ENCODE measurements at places on chromosomes 3 and 15.
A peak's percentile ranks its signal among the peaks of the same experiment; 100 is the strongest.

DNA sequence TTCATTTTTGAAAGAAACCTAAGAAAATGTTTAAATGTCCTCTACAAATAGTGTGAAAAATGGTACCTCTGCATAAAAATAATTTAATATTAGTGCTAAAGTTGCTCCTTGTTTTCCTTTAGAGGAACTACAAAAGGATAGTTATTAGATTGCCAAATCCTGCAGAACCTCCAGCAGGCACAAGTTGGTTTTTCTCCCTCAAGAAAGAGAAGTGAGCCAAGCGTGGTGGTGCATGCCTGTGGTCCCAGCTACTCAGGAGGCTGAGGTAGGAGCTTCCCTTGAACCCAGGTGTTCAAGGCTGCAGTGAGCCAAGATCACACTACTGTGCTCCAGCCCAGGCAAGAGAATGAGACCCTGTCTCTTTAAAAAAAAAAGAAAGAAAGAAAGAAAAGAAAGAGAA lies 85.1 kb upstream of the TSEN2 start:
- H3K27me3 ChIP-seq = no peaks in the 10 kb centered on the region
- no peak overlapping the region for H3K27ac ChIP-seq
- H3K36me3 ChIP-seq = no peaks in the 10 kb centered on the region
- DNase-seq = no peak
- peaks cover 6% of the 10 kb centered on the region for H3K4me1 ChIP-seq
- H3K4me3 ChIP-seq = no peak overlapping the region

DNA sequence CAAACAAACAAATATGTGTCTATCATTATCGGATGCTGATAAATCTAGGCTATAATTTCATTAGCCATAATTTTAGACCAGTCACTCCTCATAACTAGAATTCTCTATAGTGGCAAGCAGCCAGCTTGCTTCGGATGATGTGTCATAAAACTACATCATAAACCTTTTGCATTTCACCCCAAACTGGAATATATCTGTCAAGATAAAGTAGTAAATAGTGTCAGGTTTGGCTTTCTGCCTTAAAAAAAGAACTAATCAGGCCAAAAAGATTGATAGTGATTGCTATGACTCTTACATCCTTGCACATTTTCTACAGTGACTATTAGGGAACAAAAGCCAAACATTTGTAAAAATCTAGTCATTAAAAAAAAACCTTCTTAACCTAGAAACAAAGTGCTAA lies 51.0 kb downstream of the DPPA2 start:
- no peaks in the 10 kb centered on the region for H3K36me3 ChIP-seq
- H3K27ac ChIP-seq = no peak overlapping the region
- no peak overlapping the region for H3K4me3 ChIP-seq
- no peak for DNase-seq
- H3K4me1 ChIP-seq = no peaks in the 10 kb centered on the region

DNA sequence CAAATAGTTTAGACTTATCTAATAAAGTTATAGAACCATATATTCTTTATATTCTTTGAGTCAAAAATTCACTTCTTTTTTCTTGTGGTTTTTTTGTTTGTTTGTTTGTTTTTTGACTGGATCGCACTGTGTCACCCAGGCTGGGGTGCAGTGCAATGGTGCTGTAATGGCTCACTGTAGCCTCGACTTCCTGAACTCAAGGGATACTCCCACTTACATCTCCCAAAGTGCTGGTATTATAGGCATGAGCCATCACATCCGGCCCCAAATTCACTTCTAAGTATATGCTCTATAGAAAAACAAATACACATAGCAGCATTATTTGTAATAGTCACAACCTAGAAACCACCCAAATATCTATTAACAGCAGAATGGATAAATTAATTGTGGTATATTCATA lies 13.7 kb upstream of the SLTM start:
- H3K4me3 ChIP-seq = no peak overlapping the region
- H3K27ac ChIP-seq = no peak overlapping the region
- no peaks in the 10 kb centered on the region for H3K36me3 ChIP-seq
- no peaks in the 10 kb centered on the region for H3K27me3 ChIP-seq
- no peak for DNase-seq

- H3K4me1 ChIP-seq = no peaks in the 10 kb centered on the region
- no peaks in the 10 kb centered on the region for H3K36me3 ChIP-seq
- H3K27me3 ChIP-seq = no peaks in the 10 kb centered on the region
- H3K4me3 ChIP-seq = no peak overlapping the region
- H3K27ac ChIP-seq = no peak overlapping the region
- DNase-seq = no peak
Observed at GRCh38 chr3:104856741-104857140, 510.0 kb upstream of the ALCAM start.

DNA sequence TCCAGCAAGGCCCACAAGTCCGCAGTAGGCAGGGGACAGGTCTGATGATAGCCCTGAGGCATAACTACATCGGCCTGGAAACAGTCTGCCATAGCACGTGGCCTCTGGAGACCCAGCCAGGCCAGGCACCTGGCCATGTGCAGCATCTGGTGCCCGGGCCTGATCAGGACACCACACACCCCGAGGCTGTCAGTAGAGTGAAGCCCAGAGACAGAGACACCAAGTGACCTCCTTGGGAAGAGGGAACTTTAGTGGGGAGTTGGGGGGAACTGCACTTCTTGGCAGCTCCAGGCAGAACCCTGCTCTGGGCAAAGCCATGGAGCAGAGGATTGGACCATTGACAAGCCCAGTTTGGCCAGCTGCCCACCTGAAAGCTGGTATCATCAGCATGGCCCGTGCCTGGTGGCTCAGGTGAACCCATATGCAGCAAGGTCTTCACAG lies 1.2 kb downstream of the SHISA5 start:
- H3K27ac ChIP-seq = peak overlapping the region; percentile 68
- H3K4me1 ChIP-seq = peaks cover 12% of the 10 kb centered on the region
- peaks cover 6% of the 10 kb centered on the region for H3K36me3 ChIP-seq
- no peaks in the 10 kb centered on the region for H3K27me3 ChIP-seq
- no peak overlapping the region for H3K4me3 ChIP-seq

GRCh38 chr3:8365541-8365940 lies 136.1 kb upstream of the LMCD1 start:
- H3K4me1 ChIP-seq = no peaks in the 10 kb centered on the region
- H3K4me3 ChIP-seq = no peak overlapping the region
- no peak for DNase-seq
- peaks cover 2% of the 10 kb centered on the region for H3K27me3 ChIP-seq
- H3K27ac ChIP-seq = no peak overlapping the region

- DNase-seq = no peak
- peaks cover 14% of the 10 kb centered on the region for H3K4me1 ChIP-seq
- no peak overlapping the region for H3K4me3 ChIP-seq
- H3K27ac ChIP-seq = peak overlapping the region; percentile 35
- no peaks in the 10 kb centered on the region for H3K36me3 ChIP-seq
Observed at GRCh38 chr15:48627260-48627940, 18.1 kb downstream of the FBN1 start.

DNA sequence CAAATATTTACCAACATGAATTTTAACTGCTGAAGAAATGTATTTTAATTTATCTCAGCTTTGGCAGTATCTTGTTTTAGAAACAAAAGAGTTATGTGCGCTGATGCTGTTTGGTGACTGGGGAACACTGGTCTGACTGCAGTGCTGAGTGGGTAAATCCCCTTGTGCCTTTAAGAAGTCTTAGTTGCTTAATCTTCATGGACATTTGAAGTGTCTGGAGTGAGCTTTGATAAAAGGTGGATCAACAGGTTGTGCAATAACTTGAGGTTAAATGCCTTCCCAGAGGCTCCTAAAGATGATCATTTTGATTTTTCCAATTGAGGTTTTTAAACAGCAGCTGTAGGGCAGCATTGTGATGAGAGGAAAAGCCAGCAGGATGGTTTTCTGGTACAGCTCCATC lies 68.7 kb downstream of the TP63 start:
- H3K4me3 ChIP-seq = no peak overlapping the region
- no peak overlapping the region for H3K27ac ChIP-seq
- H3K36me3 ChIP-seq = no peaks in the 10 kb centered on the region

- H3K27me3 ChIP-seq = peaks cover 4% of the 10 kb centered on the region
- no peak overlapping the region for H3K27ac ChIP-seq
- no peak overlapping the region for H3K4me3 ChIP-seq
- peak; percentile 40 for DNase-seq
- H3K36me3 ChIP-seq = no peaks in the 10 kb centered on the region
Observed at GRCh38 chr15:73333001-73333400, 35.8 kb downstream of the HCN4 start.

DNA sequence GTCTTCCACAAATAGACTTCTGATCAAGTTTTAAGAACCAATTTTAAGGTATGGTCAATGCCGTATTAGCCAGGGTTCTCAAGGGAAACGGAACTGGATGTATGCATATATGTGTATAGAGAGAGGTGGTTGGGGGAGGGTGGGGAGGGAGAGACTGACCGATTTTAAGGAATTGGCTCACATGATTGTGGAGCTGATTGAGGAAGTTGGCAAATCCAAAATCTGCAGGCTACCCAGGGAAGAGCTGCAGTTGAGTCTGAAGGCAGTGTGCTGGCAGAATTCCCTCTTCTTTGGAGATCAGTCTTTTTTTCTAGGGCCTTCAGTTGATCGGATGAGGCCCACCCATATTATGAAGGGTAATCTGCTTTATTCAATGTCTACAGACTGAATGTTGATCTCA lies 40.8 kb upstream of the SPRED1 start:
- H3K27me3 ChIP-seq = no peaks in the 10 kb centered on the region
- no peak for DNase-seq
- no peaks in the 10 kb centered on the region for H3K36me3 ChIP-seq
- no peak overlapping the region for H3K4me3 ChIP-seq
- peaks cover 23% of the 10 kb centered on the region for H3K4me1 ChIP-seq

DNA sequence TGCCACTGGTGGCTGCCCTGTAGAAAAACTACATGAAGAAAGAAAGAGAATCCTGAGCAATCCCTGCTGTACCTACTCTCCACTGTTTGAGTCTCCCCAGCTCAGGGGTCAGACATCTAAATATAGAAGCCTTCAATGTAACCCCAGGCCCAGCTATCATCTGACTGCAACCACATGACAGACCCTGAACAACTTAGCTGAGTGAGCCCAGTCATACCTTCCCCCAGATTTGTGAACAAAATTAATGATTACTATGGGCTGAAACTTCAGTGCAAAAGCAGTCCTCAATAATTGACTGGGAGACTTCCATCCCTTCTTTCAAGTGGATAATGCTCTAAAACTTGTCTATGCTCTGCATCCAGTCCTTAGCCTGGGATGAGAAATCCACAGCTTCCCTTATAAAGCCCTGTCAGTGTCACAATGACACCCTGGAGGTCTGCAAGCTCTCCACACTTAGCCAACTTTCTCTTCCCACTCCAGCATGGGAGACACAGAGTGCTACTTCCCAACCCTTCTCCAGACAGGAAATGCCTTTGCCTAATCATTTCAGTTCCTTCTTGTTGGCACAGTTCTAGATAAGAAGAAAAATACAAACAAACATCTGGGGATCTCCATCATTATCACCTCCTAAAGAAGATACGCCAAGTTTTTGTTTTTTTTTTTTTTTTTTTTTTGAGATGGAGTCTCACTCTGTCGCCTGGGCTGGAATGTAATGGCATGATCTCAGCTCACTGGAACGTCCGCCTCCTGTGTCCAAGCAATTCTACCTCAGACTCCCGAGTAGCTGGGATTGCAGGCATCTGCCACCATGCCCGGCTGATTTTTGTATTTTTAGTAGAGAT lies 198.5 kb upstream of the GADL1 start:
- no peaks in the 10 kb centered on the region for H3K36me3 ChIP-seq
- no peak overlapping the region for H3K4me3 ChIP-seq
- no peaks in the 10 kb centered on the region for H3K27me3 ChIP-seq
- no peak for DNase-seq

DNA sequence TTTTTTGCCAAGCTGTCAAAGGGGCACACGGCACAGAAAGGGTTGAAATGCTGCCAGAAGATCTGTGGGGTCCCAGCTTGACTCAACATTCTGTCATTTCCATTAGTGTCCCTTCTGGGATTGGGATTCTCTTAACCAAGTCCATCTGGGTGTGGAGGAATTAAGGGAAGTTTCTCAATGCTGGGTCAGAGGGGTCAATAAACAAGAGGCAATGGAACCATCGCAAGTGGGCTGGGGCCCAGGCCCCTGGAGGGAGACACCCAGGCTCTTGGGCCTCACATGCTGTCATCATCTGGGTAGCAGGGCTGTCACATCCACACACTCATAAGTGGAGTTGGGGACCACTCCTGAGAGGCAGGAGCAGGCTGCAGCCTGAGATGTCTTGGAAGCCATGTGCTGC lies 8.1 kb upstream of the APOD start:
- no peaks in the 10 kb centered on the region for H3K4me1 ChIP-seq
- H3K36me3 ChIP-seq = no peaks in the 10 kb centered on the region
- no peak for DNase-seq
- H3K27me3 ChIP-seq = no peaks in the 10 kb centered on the region
- no peak overlapping the region for H3K27ac ChIP-seq

GRCh38 chr3:8775181-8775580 lies 5.8 kb upstream of the OXTR start:
- H3K27me3 ChIP-seq = no peaks in the 10 kb centered on the region
- no peaks in the 10 kb centered on the region for H3K4me1 ChIP-seq
- DNase-seq = no peak
- no peak overlapping the region for H3K4me3 ChIP-seq
- no peak overlapping the region for H3K27ac ChIP-seq

- H3K27me3 ChIP-seq = no peaks in the 10 kb centered on the region
- no peak overlapping the region for H3K4me3 ChIP-seq
- H3K36me3 ChIP-seq = no peaks in the 10 kb centered on the region
- no peaks in the 10 kb centered on the region for H3K4me1 ChIP-seq
- no peak overlapping the region for H3K27ac ChIP-seq
Observed at GRCh38 chr15:65211482-65211982, 259 bp upstream of the CILP start.

GRCh38 chr3:3806092-3806491 lies 6.9 kb downstream of the LRRN1 start:
- no peak overlapping the region for H3K4me3 ChIP-seq
- H3K4me1 ChIP-seq = no peaks in the 10 kb centered on the region
- peaks cover 16% of the 10 kb centered on the region for H3K27me3 ChIP-seq
- no peak for DNase-seq
- H3K36me3 ChIP-seq = no peaks in the 10 kb centered on the region
- no peak overlapping the region for H3K27ac ChIP-seq

GRCh38 chr3:78277801-78278200 lies 1237.9 kb downstream of the ROBO2 start:
- H3K27ac ChIP-seq = no peak overlapping the region
- no peaks in the 10 kb centered on the region for H3K36me3 ChIP-seq
- no peak for DNase-seq
- H3K4me1 ChIP-seq = no peaks in the 10 kb centered on the region
- no peak overlapping the region for H3K4me3 ChIP-seq
- H3K27me3 ChIP-seq = no peaks in the 10 kb centered on the region

DNA sequence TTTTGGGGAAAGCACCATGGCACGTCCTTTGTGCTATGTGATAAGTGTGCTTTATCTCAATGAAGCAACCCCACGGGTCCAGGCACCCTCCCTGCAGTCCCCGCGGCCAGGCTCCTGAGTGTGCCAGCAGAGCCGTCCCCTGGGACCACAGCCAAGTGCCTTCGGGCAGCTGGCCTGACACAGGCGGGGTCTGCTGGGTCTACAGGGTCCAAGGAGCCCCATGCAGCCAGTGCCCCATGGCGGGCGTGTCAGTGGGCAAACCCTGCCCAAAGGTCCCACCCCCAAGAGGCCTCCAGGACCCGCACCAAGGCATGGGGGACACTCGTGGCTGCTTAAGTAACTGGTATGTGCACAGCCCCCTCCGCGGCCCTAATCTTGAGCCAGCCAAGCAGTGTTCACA lies 35.3 kb downstream of the KLHL25 start:
- H3K36me3 ChIP-seq = no peaks in the 10 kb centered on the region
- H3K27me3 ChIP-seq = no peaks in the 10 kb centered on the region
- peaks cover 17% of the 10 kb centered on the region for H3K4me1 ChIP-seq
- H3K4me3 ChIP-seq = no peak overlapping the region
- no peak overlapping the region for H3K27ac ChIP-seq
- DNase-seq = no peak
